ENCODE measurements at places on chromosomes 2 and 18. TPM values are rescaled to one million over a fixed set of nuclear protein-coding genes. Genes with fewer than 3 reads are reported as not detected.

Gene CHRND
- polyA plus RNA-seq: 0.92 TPM

- no peak for DNase-seq
These were observed 1.0 kb downstream of the PLEK start for GRCh38 chr2:68366083-68366560.

Gene HOXD12
- polyA plus RNA-seq: 0.79 TPM

DNA sequence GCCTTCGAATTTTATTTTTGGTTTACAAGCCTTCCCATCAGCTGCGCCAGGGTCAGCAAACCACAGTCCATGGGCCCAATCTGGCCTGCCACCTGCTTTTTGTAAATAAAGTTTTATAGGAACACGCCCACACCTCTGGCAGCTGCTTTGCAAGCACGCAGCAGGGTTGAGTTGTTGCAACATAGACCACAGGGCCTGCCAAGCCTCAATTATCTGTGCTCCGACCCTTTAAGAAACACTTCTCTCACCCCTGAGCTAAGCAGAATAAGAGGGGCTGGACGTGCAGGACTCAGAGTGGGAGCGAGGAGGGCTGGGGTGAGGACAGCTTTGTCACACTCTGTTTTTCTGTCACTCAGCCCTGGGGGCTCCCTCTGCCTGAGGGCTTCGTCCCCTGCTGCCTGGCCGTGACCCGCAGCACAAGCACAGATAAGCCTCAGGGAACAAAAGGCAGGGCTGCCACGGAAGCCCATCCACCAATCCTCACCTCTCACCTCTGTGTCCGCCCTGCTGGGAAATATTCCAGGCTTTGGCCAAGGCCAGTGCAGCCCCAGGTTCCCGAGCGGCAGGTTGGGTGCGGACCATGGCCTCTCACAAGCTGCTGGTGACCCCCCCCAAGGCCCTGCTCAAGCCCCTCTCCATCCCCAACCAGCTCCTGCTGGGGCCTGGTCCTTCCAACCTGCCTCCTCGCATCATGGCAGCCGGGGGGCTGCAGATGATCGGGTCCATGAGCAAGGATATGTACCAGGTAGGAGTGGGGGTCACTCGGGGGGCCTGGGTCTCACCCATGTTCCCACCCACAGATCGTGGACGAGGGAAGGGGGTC lies at the start of gene AGXT:
Gene AGXT, plus strand, starts transcription at position 539 of the 823 bp plus-strand sequence. Its CDS starts 42 bp downstream, at position 581.
- DNase-seq: no peak

DNA sequence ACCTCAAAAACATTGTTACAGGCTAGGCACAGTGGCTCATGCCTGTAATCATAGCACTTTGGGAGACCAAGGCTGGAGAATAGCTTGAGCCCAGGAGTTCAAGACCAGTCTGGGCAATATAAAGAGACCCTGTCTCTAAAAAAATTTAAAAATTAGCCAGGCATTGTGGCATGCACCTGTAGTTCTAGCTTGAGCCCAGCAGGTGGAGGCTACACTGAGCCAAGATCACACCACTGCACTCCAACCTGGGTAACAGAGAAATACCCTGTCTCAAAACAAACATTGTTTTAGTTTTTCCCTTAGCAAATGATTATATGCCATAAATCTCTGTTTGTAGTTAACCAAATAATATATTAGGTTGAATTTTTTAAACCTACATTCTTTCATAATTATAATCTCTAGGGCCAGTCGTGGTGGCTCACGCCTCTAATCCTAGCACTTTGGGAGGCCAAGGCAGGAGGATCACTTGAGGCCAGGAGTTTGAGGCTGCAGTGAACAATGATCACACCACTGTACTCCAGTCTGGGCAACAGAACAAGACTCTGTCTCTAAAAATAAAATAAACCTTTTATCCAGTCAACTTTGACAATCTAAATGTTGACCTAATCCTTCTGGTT lies 13.3 kb upstream of the CYP20A1 start:
- DNase-seq: no peak

Data from left renal cortex interstitium (tissue), 4 donors.